Right renal pelvis (tissue), 4 donors: ENCODE measurements at places on chromosomes 6 and 20. TPM values are rescaled to one million over a fixed set of nuclear protein-coding genes. Genes with fewer than 3 reads are reported as not detected.

GRCh38 chr6:28220257-28221133, 4.6 kb upstream of the ZSCAN9 start:
- no peak for DNase-seq

Gene DEF6
- 4.1 TPM for polyA plus RNA-seq

DNA sequence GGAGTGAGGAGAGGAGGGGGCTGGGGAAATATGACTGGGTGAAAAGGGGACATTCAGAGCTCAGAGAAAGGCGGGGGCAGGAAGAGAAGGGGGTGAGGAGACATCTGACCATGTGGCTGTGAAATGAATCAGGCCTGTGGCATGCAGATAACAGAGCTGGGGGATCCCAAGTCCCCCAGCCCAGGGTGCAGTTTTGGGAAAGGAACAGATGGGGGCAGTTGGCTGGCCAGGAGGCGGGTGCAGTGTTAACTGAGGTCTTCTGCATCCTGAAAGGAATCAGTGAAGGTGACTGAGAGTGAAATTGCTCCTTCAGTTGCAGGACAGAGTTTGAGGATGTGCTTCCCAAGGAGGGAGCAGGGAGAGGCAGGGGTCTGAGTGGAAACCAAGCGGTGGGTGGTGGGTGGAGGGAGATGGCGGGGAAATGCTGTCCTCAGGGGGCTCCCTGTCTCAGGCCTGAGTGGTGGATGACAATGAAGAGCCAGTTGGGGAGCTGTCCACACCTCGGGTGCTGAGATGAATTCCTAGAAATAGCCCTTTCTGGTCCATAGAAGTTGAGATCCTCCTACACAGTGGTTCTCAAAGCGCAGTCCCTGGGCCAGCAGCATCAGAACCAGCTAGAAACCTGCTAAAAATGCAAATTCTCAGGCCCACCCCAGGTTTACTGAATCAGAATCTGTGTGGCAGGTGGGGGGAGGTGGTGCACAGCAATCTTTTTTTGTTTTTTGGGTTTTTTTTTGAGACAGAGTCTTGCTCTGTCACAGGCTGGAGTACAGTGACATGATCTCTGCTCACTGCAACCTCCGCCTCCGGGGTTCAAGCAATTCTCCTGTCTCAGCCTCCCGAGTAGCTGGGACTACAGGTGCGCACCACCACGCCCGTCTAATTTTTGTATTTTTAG, 26.0 kb upstream of the CCDC167 start:
- DNase-seq = no peak

DNA sequence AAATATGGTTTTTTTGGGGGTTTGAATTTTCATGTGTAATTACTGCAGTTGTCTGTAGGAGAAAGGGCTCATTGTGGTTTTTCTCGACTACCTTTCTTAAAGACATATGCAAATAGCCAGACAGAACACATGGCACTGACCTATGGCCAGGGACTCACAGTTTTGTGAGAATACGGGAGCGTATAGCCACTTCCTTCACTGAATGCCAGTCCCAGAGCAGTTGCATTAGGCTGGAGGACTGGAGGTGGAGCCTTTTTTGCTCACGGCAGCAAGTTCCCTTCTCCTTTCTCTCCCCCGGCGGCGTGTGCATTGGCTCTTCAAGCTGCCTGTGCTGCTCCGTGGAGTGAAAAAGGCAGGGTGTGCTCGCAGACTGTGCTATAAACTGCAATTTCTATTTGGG, 114.9 kb downstream of the AKAP7 start:
- DNase-seq = no peak

GRCh38 chr6:52304983-52305390, 20.4 kb upstream of the MCM3 start:
- DNase-seq = no peak

DNA sequence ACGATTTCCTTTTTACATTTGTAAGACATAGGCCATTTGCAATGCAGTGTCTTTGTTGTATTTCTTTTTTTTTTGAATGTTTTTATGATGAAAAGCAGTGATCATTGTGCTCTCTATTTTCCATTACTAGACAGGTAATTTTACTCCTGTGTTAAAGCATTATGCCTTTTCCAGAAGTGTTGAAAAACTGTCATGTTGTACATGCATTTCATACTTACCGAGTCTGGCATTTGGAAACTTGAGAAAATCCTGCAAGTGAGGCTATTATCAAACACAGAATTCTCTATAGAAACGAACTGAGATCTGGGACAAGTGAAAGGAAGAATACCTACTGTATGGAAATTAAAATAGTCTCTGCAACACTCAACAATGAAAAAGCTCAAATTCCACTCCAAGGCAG, 78.6 kb upstream of the CNR1 start:
- DNase-seq = no peak

GRCh38 chr20:5908981-5909380, 41.4 kb downstream of the TRMT6 start:
- DNase-seq = no peak

GRCh38 chr6:113627480-113627879, 229.7 kb upstream of the MARCKS start:
- DNase-seq = no peak

GRCh38 chr6:163415620-163416556, 1.4 kb downstream of the QKI start:
- DNase-seq = peak; percentile 67

GRCh38 chr20:50895111-50895830, 36.0 kb downstream of the ADNP start:
- no peak for DNase-seq

DNA sequence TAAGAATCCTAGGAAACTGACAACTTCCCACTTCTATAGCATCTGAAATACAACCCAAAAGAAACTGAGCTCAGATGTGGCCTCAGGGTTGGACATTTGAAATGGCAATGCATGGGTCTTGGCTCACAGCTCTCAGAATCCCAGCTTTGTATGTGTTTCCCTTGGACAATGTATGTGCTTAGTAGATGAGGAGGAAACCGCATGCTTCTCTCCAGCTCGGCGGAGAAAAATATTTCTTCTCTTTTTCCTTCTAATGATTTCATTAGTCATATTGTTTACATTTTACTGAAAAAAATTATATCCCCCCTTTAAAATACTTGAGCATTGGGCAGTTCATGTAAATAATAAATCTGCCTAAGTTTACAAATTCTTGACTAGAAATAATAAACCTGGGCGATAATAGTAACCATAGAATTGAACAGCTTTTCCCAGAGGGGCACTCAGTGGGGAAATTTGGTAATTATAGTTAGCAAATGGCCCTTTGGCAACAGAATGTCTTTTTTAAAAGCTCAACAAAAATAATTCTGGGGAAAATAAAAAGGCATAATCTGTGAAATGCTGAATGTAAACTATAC, 55.3 kb downstream of the PFDN4 start:
- DNase-seq = no peak

DNA sequence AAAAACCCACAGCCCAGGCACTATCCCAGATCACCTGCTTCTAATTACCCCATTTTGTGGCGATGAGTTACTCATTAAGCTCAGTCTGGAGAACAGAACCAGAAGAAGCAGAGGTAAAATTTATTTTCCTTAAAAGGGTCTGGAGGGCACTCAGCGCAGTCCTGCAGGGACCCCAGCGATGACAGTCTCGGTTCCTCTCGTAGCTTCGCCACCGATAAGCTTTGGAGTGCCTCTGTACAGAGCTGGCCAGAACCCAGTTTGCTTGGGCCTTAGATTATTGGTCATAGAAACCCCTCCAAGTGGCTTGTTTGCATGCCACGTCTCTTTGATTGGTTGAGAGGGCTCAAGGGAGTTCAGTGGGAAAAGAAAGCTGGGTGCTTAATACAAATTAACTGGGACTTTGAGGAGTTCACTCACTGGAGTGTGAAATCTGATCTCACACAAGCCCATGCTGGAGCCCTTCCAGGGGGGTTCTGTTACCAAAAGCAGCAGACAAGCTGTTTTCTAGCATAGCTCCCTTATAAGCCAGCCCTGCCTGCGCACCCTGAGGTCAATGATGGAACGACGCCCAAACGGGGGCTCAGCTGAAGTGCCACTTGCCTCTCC, 158.5 kb upstream of the ARID1B start:
- DNase-seq = peak; percentile 44

- DNase-seq = no peak
Observed at GRCh38 chr6:77136086-77136485, 327.2 kb downstream of the HTR1B start.

Gene LY6G5C
- 2.4 TPM for polyA plus RNA-seq

GRCh38 chr6:158766621-158767455, 52.3 kb downstream of the EZR start:
- DNase-seq = no peak
